ENCODE measurements at places on chromosomes 12 and 14.

- no peak for DNase-seq
These were observed at the start of gene SERPINA6 for GRCh38 chr14:94322648-94323570. SERPINA6 (minus strand) TSS chr14:94323336; CDS start chr14:94314648, 8,688 bp downstream.

GRCh38 chr14:89276424-89276975 lies 140.5 kb downstream of the FOXN3 start:
- DNase-seq = no peak

DNA sequence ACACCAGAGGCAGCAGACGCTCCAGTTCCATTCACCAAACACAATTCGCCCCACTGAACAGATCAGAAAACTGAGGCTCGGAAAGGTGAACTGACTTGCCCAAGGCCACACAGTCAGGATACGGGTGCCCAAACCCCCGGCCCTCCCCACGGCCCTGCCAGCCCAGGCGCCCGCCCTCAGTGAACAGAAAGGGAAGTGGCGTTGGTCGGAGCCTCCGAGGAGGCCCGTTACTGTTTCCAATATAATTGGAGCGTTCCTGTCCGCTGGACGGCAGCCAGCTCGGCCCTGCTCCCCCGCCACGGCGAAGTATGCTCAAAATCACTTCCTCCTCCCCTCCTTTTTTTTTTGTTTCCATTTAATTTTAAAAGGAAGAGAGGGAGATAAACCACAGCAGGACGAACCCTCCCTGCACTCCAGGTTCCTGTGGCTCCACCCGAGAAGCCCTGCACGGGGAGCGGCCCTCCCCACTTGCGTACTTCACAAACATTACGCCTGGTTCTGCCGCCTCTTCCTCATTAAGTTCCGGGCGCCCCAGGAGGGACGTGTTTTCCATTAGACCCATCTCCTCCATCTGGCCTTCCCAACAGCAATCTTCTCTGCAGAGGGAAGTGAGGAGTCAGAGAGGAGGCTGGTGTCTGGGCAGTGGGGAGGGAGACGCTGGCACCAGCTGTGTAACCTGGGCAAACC lies 61.1 kb downstream of the NCOR2 start:
- peak; percentile 90 for DNase-seq

- no peak for DNase-seq
These were observed 820.7 kb upstream of the FBXO33 start for GRCh38 chr14:40252817-40253447.

DNA sequence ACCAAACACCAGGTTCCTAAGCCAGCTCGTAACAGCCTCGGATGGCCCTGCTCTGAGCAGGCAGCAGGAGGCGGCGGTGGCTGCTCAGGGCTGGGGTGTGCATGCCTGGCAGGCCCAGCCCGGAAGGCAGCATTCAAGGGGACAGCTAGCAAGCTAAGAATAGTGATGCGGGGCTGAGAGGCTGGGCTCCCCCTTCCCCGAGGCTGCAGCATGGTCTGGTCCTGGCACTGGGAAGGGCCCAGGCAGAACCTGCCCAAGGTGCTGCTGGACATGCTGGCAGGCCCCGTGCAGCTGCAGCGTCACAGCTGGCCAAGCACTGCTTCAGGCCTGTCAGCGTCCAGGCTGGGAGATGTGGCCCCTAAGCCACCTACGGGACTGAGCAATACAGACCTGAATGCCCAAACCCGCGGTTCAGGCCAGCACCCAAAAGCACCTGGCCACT lies 26.4 kb upstream of the NUDT14 start:
- DNase-seq = no peak

GRCh38 chr14:44854114-44854513 lies 107.6 kb downstream of the KLHL28 start:
- no peak for DNase-seq

GRCh38 chr14:31971612-31972011 lies 105.5 kb upstream of the ARHGAP5 start:
- no peak for DNase-seq

- peak; percentile 85 for DNase-seq
These were observed 527 bp downstream of the CAMKK2 start for GRCh38 chr12:121295746-121296617.

GRCh38 chr12:27449893-27450534 lies 3.5 kb downstream of the SMCO2 start:
- DNase-seq = no peak

- DNase-seq = no peak
These were observed 27.5 kb downstream of the SLC25A29 start for GRCh38 chr14:100278702-100279101.

DNA sequence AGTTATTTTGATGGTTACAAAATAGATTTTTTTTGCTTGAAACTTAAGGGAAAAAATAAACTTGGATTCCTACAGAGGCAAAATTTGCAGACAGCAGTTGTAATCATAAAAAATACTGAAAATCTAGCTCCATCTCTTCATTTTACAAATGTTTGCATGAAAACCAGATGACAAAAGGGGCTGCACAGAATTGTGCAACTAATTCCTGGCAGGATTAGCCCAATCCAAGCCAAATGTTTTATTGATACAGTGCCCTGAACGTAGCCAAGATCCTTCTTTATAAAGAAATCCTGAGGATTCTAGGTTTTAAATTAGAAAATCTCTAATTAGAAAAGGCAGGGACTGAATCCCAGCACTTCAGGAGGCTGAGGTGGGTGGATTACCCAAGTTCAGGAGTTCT lies 356.4 kb upstream of the SEL1L start:
- no peak for DNase-seq

- DNase-seq = no peak
These were observed 363 bp upstream of the LMO3 start for GRCh38 chr12:16606201-16606849.

- no peak for DNase-seq
These were observed 377.1 kb upstream of the RGS6 start for GRCh38 chr14:71554959-71555612.

- DNase-seq = no peak
These were observed 19.0 kb downstream of the RPS6KA5 start for GRCh38 chr14:91041450-91041849.

- DNase-seq = no peak
These were observed 4.4 kb downstream of the MMP17 start for GRCh38 chr12:131832321-131833231.

Data from spleen (tissue), 13 donors.